Stimulated activated CD4-positive, alpha-beta T cell treated with anti-CD3 and anti-CD28 coated beads, TNF-alpha, amount 100 ng/mL, for 1 hour (primary cell): ENCODE measurements at places on chromosomes 6 and 20.

- DNase-seq = no peak
These were observed 70.3 kb downstream of the TMEM244 start for GRCh38 chr6:129790785-129791184.

DNA sequence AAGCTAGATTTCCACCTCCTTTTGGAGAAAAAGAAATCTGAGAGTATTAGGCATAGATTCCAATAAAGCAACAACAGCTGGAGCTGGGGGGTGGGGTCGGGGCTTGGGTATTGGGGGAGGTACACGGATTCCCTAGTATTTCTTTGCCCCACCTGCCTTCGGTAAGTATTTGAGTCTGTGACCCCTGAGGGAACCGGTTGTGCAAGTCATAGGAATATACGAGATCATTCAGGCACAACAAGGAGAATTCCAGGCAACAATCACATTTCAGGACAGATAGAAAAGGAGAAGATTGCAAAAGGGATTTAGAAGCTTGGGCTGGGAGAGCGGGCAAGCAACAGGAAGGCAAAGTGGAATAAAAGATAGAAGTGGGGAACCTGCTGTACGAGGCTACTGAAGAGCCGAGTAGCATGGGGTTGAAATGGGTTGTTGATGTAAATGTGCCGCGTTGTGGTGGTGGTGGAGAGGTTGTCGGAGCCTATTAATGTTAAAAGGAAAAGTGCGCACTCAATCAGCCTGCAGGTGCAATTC lies 148.9 kb downstream of the BCAS1 start:
- DNase-seq = no peak

GRCh38 chr6:74936886-74937285 lies 269.0 kb downstream of the COL12A1 start:
- DNase-seq = no peak

GRCh38 chr20:58109126-58109880 lies 119.2 kb downstream of the ANKRD60 start:
- DNase-seq = no peak

DNA sequence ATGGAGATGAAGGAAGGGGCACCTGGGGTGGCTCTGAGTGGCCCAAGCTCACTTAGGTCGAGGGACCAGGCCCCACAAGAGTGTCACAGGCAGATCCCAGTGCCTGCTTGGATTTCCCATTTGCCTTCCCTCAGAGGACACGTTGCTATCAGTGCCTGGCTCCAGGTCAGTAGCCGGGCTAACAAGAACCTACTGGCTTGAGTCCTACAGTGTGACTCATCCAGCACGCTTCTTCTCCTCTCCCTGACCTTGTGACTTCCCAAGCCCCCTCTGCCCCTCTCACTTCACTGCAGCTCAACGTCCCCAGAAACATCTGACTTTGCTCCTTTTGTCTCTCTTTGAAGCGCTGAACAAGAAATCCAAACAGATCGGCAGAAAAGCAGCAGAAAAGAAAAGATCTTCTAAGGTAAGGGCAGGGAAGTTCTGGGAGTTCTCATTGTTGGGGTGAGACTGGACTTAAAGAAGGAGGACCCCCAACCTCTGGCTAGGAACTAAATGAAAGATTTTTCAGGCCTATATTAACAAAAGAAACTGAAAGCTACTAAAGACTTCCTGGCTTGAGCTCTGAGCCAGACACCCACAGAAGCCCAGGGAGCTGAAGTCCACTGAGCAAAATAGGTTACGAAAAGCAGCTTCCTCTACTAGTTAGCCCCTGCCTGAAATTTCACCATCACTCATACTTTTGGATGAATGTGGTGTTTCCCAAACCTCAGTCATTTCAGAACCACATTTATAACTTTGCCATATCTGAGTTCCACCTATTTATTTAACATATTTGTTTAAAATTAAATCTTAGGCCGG lies 21.5 kb downstream of the ASIP start:
- no peak for DNase-seq

DNA sequence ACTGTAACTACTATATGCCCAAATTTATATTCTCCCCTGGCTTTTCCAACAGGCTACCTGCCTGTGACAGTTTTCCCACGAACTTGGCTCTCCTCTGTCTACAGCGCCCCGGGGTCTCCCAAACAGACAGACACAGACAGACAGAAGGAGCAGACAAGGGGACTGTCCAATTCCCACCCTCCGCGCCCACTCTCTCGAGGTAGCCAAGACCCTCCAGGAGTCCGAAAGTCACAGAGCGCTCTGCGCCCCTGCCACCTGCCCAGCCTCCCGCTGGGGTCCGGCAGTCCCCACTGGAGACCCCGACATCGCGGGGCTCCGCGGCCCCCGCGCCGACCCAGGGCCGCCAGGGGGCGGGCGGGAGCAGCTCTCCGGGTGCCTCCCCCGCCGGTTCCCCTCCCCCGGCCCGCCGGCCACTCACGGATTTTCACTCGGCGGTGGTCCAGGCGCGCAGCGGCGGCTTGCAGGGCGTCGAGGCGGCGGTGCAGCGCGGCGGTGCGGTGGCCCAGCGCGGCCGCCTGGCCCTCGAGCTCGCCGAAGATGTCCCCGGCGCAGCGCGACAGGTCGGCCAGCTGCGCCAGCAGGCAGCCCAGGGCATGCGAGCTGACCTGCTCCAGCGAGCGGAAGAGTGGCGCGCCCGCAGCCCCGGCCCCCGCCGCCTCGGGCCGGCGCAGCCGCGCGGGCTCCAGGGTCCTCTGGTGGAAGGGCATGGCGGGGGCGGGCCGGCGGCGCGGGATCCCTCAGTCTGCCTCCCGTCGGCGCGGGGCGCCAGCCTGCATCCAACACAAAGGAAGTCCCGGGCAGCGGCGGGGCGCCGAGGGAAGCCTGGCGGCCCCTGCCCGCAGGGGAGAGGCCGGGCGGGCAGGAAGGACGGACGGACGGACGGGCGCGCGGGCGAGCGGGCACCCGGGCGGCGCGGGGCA lies 81.3 kb upstream of the CCDC28A start:
- DNase-seq = no peak

GRCh38 chr20:31708736-31709534 lies 13.7 kb downstream of the BCL2L1 start:
- DNase-seq = no peak

DNA sequence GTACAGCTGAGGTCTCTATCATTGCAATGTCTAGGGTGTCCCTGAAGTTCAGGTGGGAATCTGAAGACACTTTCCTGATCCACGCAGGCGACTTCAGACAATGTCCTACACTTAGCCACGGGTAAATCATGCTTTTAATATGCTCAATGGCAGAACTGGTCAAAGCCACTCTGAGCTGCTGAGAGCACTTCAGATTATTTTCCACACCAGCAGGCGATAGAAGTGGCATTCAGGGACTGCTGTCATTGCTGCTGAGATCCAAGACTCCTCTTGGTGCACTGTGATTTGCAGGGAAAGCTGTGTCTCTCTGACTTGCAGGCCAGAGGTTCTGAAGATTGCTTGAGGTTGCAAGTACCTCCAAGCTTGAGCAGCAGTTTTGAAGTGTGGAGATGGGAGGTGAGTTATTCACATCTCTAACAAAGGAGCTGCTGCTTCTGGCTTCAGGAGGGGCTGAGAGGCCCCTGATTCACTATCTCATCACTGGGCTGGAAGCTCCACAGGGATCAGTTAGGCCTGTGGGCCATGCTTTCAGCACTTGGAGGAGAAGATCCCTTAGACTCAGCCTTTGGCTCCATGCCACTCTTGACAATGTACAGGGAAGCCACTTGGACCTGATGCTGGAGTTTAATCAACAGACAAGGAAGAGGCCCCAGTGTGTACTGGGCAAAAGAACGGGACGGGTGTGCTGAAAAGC lies 2.9 kb upstream of the SSTR4 start:
- DNase-seq = no peak

DNA sequence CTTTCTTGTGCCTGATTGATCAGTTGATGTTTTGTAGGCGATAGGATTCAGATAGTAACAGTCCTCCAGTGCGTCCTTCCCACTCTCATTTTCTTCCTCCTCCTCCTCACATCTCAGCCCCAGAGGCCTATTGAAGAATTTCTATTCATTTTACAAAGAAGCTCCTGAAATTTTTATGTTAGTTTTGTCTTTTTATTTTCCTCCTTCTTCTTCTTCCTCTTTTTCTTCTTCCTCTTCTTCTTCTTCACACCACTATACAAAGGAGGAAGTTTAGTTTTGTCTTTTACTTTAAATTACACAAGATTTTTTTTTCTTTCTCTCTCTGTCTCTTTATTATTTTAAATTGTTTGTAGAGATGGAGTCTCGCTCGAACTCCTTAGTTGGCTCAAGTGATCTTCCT lies 19.1 kb downstream of the BTN2A1 start:
- no peak for DNase-seq

DNA sequence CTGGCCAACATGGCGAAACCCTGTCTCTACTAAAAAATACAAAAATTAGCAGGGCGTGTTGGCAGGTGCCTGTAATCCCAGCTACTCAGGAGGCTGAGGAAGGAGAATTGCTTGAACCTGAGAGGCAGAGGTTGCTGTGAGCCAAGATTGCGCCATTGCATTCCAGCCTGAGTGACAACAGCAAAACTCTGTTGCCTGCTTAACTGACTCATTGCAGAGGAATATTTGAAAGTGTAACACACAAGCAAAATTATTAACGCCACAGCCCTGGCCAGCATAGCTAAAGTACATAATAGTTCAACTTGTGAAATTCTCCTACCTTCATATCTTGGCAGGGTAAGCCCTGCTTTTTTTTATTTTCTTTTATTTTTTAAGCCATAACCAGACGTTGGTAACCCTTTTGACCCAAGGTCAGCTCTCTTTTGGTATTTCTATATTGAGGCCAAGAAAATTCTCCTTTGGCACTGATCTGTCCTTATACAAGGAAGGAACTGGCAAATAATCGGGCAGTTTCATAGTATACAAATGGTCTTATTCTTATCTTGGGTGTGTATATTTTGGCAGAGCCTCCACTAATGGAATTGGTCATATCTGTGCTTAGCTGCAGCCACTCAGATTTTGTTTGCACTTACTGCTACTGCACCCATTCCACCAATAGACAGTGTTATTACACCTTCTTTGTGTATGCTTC lies 4.0 kb upstream of the ADGRF5 start:
- DNase-seq = no peak

DNA sequence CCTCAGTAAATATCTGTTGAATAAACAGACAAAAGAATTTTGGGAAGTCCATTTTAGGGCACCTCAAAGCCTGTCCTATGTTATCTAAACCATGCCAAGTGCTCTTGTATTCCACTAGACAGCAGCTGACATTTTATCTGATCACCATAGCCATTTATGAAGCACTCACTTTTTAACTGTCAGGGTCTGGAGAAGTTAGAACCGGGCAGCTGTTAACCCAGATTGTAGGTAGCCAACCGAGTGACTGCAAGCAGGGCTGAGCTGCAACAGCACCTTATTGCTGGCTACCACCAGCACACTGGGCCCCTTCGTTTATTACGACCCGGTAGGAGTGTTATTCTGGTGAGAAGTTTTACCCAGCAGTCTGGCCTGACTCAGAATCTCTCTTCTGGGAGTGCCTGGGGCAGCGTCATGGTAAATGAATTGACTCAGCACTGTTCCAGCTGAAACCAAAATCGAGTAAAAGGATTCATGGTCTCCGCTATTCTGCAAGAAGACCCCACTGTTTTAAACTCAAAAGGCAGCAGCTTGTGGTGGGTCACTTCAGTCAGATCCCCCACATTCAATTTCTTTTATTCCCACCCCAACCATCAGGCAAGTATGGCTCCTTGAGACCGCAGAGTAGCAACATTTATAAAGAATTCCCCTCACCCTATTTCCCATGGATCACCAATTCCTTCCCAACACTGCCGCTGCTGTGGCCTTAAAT lies 1.7 kb downstream of the UBE2V1 start:
- DNase-seq = no peak

DNA sequence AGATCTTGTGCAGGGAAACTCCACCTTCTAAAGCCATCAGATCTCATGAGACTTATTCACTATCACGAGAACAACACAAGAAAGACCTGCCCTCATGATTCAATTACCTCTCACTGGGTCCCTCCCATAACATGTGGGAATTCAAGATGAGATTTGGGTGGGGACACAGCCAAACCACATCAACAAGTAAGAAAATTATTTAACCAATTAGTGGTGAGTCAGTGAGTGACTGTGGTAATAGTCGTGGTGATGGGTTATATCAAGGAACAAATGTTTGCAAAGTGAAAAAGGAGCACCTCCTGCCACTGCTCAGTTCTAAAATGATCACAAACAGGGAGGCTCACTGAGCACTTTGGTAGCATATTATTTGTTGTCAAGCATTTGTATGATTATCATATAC lies 20.6 kb downstream of the EPM2A start:
- no peak for DNase-seq

DNA sequence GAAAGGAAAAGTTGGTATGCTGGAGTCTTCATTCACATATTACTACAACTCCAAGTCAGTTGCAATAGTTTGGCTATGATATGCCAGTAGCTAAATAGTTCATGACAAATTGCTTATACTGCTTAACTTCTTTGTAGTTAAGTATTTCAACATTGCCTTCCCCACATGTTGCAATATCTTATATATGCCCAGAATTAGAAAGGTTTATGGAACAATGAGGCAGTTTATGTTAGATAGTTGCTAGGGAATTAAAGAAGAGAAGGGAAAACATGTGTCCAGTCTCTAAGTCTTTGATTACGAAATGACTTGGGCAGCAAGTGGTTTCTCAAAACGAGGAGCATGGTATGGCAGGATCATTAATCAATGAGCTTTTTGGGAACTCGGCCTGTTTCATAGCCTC lies 145.8 kb downstream of the PLCB4 start:
- no peak for DNase-seq

DNA sequence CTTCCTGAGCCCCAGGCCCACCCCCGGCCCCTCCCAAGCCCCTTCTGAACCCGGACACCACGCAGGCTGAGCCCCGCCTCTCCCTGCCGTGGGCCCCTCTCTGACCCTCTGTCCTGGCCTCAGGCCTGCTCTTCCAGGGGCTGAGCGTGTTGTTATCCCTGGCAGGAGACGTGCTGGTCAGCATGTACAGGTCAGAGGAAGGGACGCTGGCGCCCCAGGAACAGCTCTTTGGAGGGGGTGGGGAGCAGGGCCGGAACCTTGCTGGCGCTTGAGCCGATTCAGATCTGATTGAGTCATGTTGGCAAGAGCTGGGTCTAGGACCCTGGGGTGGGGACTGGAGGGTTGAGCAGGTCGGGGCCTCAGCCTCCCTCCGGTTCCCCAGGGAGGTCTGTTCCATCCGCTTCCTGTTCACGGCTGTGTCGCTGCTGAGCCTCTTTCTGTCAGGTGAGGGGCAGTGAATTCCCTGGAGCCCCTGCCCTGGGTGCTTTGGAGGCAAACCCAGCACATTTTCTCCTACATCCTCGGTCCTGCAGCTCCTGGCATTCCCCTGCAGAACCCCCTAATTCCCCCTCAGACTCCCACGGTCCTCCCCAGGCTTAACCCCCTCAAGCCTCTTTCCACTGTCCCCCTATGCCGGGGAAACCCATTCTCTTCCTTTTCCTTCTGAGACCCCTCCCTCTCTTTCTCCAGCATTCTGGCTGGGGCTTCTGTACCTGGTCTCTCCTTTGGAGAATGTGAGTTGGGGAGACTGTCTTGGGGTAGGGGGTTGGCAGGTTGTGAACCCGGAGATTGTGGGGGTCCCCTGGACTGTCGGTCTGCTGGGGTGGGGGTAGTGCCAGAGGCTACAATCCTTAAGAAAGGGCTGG lies 2.0 kb downstream of the SPAG4 start:
- no peak for DNase-seq

- DNase-seq = no peak
These were observed 45.1 kb downstream of the PTPRA start for GRCh38 chr20:2918096-2919049.

- DNase-seq = no peak
These were observed 2.4 kb upstream of the AHCY start for GRCh38 chr20:34305333-34306230.

- no peak for DNase-seq
These were observed 196.0 kb downstream of the BTBD3 start for GRCh38 chr20:12113468-12114371.
